C1 segment of cervical spinal cord (tissue), 14 donors: ENCODE measurements at places on chromosomes 11 and 22.
A peak's percentile ranks its signal among the peaks of the same experiment; 100 is the strongest.

DNA sequence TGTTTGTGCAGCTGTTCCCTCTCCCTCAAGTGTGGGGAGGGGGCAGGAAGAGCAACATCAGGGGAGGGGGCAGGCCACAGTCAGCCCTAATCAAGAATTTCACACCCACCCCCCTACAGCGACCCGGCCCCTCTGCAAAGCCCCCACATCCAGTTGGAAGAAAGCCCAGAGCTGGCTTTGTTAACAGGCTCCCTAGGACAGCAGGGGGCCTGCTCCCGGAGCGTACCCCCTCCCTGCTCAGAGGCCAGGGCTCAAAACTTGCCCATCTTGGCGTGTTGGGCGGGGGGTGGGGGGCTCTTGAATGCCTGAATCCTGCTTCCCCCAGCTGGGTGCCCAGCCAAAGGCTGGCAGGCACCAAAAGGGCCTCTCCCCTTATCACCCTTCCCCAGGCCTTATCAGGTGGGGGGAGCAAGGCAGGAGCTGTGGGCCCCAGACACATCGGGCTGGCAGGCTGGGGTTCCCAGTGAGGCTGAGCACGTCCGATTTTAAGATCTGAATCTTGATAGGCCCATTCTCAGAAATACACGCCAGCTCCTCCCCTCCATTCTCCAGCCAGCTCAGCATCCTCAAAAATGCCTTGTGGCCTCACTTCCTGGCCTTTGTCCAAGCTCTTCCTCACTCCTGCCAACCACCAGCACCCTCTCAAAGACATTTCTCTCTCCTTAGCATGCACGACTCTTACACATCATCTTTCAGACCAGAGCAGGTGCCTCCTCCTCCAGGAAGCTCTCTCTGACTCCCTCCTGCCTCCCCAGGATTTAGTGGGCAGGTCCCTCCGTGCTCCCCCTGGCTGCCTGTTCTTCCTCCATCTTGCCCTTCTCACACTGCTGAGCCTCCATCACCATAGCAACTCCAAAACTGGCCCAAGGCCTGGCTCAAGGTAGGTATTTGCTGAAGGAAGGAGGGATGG is 384.8 kb downstream of the MN1 start:
- DNase-seq: no peak

DNA sequence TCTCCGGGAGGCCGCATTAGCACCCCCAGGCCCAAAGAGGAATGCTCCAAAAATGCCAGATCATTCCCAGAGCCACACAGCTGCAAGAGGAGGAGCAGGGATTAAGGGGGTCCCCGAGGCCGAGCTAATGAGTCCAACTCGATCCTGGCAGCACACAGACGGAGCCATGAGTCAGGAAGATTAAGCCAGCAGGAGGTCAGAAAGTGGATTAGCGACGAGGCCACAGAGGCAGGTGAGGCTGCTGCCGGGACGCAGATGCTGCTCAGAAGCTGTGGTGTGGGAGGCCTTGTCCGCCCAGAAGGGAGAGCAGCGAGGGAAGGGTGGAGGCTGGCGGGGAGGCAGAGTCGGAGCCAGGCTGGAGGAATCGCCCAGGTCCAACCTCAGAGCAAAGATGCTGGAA is 120.5 kb downstream of the SHANK2 start:
- DNase-seq: no peak

- DNase-seq: no peak
These were observed 44.1 kb upstream of the OR9Q1 start for GRCh38 chr11:57979532-57980079.

DNA sequence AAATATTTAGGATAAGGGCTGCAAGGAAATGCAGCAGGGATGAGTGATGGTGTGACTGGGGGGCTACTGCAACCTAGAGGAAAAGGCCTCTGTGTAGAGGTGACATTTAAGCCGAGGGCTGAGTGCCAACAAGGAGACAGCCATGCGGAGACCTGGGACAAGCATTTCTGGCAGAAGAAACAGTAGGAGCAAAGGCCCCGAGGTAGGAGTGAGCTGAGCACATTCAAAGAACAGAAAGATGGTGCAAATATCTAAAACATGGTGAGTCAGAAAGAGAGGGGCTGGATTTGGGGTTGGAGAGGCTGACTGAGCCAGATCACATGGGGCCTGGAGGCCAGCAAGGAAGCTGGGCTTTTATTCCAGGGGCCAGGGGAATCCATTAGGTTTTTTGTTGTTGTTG is 55.1 kb upstream of the INCENP start:
- no peak for DNase-seq

DNA sequence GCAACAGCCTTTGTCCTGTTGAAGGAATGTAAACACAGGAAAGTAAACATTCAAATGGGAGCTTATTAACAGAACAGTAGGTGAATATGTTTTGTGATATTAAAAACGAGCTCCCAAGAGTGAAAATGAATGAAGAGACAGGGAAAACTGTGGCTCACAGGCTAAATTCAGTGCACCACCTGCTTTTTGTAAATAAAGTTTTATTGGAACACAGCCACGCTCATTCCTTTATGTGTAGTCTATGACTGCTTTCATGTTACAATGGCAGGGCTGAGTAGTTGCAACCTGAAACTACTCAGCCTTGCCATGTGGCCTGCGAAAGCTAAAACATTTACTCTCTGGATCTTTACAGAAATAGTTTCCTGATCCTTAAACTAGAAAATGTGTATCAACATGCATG is 136.9 kb downstream of the MYO18B start:
- no peak for DNase-seq

- no peak for DNase-seq
These were observed 914.2 kb upstream of the RAG2 start for GRCh38 chr11:37512156-37512780.

GRCh38 chr11:44994753-44995152 is 44.1 kb upstream of the TP53I11 start:
- DNase-seq: no peak

- no peak for DNase-seq
These were observed 736.2 kb downstream of the BRD1 start for GRCh38 chr22:49091451-49091850.

- no peak for DNase-seq
These were observed 32.9 kb upstream of the EED start for GRCh38 chr11:86211619-86212018.

- DNase-seq: peak; percentile 11
These were observed 60.4 kb downstream of the RPS6KA4 start for GRCh38 chr11:64419257-64419790.

- DNase-seq: peak; percentile 13
These were observed 4.9 kb downstream of the ADORA2A start for GRCh38 chr22:24432059-24432853.

DNA sequence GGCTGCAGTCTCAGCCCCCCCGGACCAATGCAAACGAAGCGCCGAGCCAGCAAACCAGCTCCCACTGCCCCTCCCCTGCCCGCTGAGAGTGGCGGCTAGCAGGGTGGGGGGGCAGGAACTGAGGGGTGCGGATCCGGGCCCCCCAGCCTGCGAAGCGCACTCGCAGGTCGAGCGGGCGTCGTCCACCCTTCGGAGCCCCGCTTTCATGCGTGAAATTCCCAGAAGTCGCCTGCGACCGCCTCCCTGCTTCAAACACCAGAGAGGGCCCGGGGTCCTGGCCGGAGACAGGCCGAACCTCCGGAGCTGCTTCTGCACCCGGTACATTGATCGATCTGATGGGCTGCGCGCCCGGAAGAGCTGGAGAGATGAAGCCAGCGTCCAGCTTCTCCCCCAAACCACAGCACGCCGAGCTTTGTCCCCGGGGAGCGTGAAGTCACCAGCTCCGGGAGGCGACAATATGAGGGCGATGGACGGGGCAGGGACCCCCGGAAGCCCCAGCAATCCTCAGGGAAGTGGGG is 646 bp upstream of the PATZ1 start:
- DNase-seq: no peak

- DNase-seq: no peak
These were observed 30.1 kb upstream of the MPPED1 start for GRCh38 chr22:43381693-43382092.

DNA sequence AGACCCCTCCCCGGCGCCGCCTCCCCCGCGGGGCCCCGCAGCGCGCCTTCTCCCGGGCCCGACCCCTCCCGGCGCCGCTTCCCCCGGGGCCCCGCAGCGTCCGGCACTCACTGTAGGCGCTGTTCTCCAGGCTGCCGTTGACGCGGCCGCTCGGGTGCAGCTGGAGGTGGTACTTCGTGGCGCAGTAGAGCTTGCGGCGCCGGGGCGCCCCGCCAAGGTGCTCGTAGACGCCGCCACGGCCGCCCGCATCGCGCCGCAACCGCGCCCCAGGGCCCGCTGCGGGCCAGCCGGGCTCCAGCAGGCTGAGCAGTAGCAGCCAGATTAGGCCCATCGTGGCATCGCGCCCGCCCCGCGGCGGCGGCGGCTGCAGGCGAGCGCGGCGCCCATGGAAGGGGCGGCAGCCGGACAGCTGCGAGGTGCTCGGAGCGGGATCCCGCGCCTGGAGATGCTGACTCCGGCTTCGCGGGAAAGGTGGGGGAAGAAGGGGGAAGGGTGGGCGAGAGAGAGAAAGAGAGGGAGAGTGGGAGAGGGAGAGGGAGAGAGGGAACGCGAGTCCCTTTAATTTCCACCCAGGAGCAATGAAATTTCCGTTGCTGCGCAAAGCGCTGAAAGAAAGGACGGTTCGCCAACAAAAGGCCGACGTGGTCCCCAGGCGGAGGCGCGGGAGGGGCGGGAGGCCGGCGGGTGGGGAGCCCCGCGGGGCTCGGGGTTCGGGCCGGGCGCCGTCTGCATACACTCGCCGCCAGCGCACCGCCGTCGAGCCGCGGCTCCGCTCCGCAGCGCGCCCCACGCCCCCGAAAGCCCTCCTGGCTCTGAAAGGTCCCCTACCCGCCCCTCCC is at the start of gene FGF3:
FGF3 (minus strand) TSS at position 814 of the 839 bp plus-strand sequence; CDS start at position 331, 483 bp downstream.
- no peak for DNase-seq

DNA sequence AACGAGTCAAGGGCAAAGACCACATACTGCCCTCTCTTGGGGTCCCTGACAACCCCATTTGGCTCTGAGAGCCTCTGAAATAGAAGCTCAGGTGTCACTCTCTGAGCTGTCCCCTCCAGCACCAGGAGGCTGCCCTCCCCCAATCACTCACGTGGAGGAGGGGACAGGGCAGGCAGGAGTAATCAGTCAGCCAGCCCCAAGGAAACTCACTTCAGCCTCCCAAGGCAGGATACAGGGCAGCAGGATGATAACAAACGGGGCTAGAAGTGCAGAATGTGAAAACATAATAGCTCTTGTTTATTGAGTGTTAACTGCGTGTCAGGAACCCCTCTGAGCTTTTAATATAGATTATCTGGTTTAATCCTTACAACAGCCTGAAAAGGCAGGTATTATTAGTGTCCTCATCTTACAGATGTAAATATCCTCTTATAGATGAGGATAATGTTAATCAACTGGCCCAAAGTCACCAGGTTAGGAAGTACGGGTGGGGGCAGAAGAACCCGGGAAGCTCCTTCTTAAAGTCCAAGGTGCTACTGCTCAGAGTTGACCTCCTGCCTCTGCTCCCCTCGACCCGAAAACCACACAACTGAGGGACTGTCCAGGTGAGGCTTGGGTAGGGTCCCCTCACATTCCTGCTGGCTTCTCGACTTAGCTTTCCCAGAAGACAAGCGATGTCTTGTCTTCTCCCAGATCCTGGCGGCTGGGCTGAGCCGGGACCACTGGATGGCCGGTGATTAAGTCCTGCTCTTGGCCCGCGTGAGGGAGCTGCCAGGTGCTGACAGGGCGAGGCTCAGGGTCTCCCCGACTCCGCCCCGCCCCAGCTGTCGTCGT is 2.7 kb downstream of the CHRM4 start:
- DNase-seq: no peak

GRCh38 chr22:47417699-47418098 is 655.2 kb downstream of the TBC1D22A start:
- DNase-seq: no peak

- no peak for DNase-seq
These were observed 22.0 kb downstream of the TAF1D start for GRCh38 chr11:93719310-93719709.

- no peak for DNase-seq
These were observed 8.8 kb upstream of the MFRP start for GRCh38 chr11:119355091-119355843.

DNA sequence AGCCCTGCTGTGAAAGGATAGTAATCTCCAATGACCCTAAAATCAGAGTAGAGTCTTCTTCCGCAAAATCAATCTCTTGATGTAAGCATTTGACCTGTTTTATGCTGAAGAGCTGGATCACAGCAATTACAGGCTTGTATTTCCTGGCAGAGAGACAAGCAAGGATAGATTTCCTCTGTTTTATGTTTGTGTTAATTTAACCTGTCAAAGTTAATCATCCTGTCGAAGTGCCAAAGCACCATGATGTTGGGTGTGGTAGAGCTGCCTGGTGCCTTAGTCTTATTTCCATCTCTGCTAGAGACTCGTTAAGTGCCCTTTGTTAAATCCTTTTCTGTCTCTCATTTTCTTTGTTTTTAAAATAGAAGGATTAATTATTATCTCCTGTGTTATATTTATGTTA is 248.1 kb downstream of the CNTN5 start:
- no peak for DNase-seq

GRCh38 chr11:100857236-100858005 is 170.3 kb downstream of the ARHGAP42 start:
- DNase-seq: no peak
